ENCODE measurements at places on chromosomes 1 and 21.

DNA sequence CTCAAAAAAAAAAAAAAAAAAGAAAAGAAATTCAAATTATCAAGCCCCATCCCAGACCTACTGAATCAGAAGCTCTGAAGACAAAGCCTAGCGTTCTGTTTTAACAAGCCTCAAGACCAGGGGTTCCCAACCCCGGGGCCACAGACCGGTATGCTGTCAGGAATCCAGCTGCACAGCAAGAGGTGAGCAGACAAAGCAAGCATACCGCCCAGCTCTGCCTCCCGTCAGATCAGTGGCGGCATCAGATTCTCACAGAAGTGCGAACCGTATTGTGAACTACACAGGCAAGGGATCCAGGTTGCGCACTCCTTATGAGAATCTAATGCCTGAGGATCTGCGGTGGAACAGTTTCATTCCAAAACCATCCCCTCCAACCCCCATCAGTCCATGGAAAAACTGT, 57.8 kb upstream of the RASAL2 start:
- DNase-seq, result no peak

GRCh38 chr21:45464309-45464708, 59.3 kb downstream of the COL18A1 start:
- DNase-seq, result no peak

GRCh38 chr1:163171826-163172225, 30.9 kb downstream of the RGS5 start:
- DNase-seq, result no peak

GRCh38 chr1:31811605-31812004, 4.2 kb downstream of the SPOCD1 start:
- no peak for DNase-seq

DNA sequence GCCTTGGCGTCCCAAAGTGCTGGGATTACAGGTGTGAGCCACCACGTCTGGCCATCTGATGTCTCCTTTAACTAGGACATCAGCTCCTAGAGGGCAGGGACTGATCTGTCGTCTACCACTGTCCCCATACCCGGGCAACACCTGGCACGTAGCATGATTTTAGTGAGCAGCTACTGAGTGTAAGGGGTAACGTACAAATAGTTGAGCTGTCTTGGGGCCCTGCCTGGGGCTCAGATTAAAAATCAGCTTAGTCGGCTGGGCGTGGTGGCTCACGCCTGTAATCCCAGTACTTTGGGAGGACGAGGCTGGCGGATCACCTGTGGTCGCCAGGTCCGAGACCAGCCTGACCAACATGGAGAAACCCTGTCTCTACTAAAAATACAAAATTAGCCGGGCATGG, 1.8 kb downstream of the SRM start:
- DNase-seq, result no peak

GRCh38 chr1:87763483-87763882, 434.8 kb downstream of the LMO4 start:
- DNase-seq, result no peak

GRCh38 chr1:5769146-5769545, 223.1 kb downstream of the NPHP4 start:
- no peak for DNase-seq

DNA sequence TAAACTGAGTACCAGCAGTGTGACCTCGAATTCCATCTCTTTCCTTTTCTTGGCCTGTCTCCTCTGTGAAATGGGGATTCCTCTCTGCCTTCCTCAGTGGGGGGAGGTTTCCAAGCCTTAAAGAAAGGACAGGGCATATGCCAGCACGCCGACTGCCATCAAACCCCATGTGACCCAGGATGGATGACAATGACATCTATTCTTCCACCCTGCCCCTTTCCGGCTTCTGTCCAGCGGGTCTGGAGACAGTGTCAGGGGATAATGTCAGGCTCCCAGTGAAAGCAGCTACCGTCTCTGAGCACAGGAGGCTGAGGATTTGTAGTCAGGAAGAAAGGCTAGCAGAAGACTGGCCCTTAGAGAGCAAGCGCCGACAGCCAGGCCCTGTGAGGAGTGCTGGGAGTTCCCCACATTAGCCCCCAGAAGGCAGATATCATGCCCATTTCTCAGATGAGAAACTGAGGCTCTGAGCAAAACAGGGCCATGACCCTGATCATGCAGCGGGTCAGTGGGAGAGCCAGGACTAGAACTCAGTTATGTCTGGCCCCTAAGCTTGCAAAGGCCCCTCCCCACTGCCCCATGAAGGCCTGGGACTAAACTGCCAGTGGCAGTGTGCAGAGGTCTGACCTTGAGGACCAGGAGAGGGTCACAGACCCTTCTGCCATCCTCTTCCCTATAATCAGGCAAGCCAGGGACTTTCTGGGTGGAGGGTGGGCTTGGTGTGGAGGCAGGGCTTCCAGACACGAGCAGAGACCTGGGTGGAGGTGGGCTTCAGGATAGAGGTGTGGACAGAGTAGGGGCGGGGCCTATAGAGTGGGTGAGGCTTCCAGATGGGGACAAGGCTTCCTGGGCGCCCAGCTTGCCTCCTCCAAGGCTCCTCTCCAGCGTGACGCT, 30.1 kb downstream of the CDCA8 start:
- no peak for DNase-seq

GRCh38 chr1:199859491-199859933, 168.0 kb upstream of the NR5A2 start:
- DNase-seq, result no peak

DNA sequence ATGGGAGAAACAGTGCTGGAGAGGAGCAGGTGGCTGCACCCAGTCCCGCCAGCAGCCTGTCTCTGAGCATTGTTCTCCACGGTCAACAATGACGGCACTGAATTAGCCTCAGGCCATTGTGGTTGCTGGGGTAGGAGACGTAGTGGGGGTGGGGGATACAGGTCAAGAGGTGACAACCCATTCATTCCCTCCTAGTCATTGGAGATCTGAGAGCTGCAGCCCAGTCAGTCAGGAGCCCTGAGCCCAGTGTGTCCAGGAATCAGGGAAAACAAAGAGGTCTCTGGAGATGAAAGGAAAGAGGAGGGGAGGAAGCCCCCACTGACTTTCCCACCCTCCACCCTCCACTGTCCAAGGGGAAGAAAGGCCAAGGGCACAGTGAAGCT, 15.3 kb downstream of the SMIM12 start:
- no peak for DNase-seq

DNA sequence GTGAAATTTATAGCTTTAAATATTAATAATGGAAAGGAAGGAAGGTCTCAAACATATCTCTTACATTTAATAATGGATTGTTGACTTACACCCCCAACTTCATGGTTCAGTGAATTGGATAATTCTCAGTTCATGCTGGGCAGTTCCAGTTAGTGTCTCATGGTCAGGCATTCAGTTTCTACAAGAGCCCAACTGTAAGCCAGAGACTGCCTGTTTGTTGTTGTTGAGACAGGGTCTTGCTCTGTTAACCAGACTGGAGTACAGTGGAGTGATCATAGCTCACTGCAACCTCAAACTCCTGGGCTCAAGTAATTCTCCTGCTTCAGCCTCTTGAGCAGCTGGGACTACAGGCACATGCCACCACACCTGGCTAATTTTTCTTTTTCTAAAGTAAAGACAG, 5.0 kb upstream of the DMAP1 start:
- DNase-seq, result no peak

DNA sequence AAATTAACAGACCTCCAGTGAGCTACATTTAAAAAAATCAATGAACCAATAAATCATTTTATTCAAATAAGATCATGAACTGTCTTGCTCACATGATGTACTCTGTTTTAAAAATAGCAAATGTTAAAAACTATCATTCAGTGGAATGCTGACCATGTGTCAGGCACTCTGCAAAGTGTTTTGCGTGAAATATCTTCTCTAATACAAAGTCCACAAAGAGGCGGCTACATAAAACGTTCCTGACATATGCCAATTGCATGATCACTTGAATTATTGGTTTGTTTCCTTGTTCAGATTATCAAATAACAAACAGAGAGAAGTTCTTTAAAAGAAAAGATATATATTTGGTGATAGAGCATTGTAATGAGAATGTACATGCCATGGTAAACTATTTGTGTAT, 10.7 kb downstream of the FMO2 start:
- no peak for DNase-seq

GRCh38 chr1:212745303-212745702, 45.7 kb upstream of the BATF3 start:
- no peak for DNase-seq

- no peak for DNase-seq
Observed at GRCh38 chr1:109592916-109593315, 26.5 kb downstream of the GNAT2 start.

Data from NCI-H2029 treated with DMSO at 0.1 percent for 48 hours (cell line).